ENCODE measurements at places on chromosomes 12 and 14.

GRCh38 chr12:21819236-21819635 lies 44.7 kb upstream of the KCNJ8 start:
- DNase-seq, result peak; percentile 13

DNA sequence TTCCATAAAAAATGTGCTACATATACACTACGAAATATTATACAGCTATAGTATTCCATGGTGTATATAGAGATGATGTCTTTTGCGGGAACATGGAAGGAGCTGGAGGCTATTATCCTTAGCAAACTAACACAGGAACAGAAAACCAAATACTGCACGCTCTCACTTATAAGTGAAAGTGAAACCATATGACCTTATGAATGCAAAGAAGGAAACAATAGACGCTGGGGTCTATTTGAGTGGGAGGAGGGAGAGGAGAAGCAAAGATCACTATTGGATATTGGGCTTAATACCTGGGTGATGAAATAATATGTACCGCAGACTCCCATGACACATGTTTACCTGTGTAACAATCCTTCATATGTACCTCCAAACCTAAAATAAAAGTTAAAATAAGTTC lies 142.8 kb downstream of the LRFN5 start:
- DNase-seq, result no peak

DNA sequence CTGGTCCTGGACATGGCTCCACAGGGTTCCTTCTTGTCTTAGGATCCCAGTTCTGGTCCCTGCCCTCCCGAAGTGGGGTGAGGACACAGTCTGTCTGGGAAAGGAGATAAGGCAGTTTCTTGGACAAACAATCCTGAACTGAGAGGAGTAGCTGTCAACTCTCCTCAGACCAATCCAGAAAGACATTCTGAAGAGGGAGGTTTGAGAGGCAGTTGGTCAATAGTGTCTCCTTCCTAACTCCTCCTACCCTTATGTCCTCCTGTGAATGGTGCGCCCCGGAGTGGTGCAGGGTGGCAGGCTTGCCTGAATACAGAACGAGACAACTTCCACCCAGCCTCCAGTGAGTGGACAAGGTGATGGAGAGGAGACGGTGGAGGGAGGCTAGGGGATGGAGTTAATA lies 15.4 kb upstream of the ASIC1 start:
- DNase-seq, result no peak

DNA sequence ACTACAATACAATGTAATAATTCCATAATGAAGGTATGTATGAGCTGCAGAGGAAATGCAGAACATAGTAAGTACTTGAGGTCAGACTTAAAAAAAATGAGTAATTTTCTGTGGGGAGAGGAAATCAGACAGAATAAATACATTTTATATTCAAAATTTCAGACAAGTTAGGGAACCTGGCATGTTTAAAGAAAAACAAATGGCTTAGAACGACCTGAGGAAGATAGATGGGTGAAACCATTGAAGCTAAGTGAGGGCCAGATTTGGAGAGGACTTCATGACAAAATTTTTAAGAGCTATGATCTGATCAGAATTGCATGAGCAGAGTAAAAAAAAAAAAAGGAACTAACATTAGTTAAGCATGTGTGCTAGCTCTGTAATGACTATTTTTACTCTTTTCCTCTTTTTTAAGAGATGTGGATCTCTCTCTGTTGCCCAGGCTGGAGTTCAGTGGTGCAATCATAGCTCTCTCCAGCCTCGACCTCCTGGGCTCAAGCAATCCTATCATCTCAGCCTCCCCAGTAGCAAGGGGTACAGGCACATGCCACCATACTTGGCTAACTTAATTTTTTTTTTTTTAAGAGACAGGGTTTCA lies 157.6 kb upstream of the PDE3A start:
- DNase-seq, result no peak

- peak; percentile 92 for DNase-seq
Observed at GRCh38 chr12:4030929-4031702, 157.9 kb upstream of the PARP11 start.

- no peak for DNase-seq
Observed at GRCh38 chr12:23535441-23535840, 414.0 kb downstream of the SOX5 start.

DNA sequence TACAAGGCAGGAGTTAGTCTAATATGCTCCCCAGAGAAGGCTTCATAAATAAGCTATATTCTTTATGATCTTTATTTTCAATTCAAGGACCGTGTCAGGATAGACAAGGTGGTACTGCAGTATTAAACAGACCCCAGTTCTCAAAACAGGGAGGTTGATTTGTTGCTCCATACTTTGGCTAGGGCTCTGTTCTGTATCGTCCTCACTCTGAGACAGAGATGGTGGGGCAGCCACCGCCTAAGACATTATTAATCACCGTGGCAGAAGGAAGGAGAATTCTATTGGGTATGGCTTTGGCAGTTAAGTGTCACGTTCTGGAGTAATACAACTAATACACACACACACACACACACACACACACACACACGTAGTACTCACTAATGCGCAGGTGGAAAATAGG lies 117.0 kb upstream of the SLCO1C1 start:
- no peak for DNase-seq

- no peak for DNase-seq
Observed at GRCh38 chr14:101090976-101091375, 187.5 kb upstream of the RTL1 start.

GRCh38 chr12:25960143-25960542 lies 1.7 kb downstream of the RASSF8 start:
- no peak for DNase-seq

DNA sequence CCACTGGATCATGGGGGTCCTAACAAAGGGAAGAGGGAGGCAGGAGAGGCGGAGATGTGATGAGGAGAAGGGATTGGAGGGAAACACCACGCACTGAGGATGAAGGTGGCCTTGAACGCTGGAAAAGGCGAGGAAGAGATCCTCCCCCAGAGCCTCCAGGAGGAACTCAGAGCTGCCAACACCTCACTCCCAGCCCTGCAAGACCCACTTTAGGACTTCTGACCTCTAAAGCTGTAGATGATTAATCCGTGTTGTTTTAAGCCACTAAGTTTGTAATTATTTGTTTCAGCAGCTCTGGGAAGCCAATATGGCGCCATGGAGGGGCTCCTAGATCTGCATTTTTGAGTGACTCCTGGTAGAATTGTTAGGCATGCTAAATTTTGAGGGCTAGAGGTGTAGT lies 74.6 kb upstream of the CEP83 start:
- no peak for DNase-seq

GRCh38 chr14:56172571-56172971 lies 54.4 kb downstream of the PELI2 start:
- no peak for DNase-seq

GRCh38 chr12:53222170-53222721 lies 9.8 kb downstream of the RARG start:
- DNase-seq, result no peak

GRCh38 chr12:130480887-130481286 lies 143.2 kb downstream of the PIWIL1 start:
- DNase-seq, result no peak

GRCh38 chr14:32524609-32525375 lies 195.7 kb downstream of the AKAP6 start:
- no peak for DNase-seq

- DNase-seq, result no peak
Observed at GRCh38 chr12:103548622-103549601, 38.2 kb upstream of the STAB2 start.

DNA sequence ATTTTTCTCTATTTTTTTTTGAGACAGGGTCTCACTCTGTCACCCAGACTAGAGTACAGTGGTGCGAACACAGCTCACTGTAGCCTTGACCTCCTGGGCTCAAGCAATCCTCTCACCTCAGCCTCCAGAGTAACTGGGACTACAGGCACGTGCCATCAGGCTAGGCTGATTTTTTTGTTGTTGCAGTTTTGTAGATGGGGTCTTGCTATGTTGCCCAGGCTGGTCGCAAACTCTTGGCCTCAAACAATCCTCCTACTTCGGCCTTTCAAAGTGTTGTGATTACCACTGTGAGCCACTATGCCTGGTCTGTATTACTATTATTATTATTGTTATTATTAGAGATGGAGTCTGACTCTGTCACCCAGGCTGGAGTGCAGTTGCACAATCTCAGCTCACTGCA lies 23.3 kb downstream of the GIT2 start:
- DNase-seq, result no peak

- no peak for DNase-seq
Observed at GRCh38 chr12:89756585-89757398, 48.2 kb upstream of the ATP2B1 start.

GRCh38 chr14:74429991-74430390 lies 4.0 kb upstream of the SYNDIG1L start:
- DNase-seq, result no peak

DNA sequence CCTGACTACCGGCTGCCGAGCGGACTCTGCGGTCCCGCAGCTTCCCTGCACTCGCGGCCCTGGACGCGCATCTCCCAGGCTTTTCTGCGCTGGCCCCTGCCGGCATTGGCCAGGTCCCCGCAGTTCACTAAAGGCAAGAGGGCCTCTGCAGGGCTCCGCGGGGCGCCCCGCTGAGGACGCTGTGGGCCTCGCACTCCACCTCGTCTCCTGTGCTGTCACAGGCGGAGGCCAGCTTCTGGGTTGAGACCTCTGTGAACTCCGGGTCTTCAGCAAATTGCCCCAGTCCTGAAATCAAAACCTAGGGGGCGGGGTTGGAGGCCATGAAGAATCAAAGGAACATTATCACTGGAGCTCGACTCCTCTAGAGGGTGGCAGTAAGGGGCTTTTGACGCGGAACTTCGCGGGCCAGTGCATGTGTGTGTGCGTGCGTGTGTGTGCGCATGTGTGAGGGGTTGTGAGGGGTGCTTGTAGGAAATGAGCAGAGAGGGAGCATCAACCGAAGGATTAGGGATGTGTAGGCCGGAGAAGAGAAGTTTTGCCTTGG lies 68.5 kb upstream of the CAPRIN2 start:
- no peak for DNase-seq

DNA sequence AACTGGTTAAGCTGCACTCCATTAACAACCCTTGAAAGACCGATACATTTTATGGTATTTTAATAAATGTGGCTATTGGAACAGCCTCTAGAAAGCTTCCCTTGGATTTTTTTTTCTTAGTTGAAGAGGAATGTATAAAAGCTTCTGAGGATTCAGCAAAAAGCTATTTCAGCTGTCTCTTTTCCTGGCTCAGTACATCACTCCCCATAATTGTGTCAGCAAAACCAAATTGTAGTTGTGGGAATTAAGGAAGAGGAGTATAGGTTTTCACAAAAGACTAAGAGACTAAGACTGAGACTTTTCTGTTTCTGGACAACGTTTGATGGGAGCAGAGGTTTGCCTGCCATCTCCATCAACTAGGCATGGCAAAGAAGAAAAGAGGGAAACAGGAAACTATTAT lies 106.5 kb downstream of the C12orf50 start:
- DNase-seq, result no peak

DNA sequence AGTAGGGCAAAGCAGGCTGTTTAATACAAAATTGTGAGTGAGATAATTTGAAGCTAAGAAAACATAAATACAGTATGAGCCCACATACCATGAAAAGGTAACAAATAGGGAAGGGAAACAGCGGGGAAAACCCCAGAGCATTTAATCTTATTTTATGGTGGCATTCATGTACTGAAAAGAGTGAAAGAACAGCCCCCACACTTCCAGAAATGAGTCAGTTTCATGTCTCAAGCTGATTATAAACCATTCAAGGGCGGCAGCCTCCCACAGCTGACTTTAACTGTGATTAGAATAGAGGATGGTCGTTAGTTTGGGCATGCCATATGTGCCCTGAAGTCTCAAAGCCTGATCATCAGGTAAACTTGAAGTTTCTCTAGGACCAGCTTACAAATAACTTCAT lies 64.5 kb downstream of the FOXG1 start:
- DNase-seq, result no peak

- DNase-seq, result no peak
Observed at GRCh38 chr14:37411079-37411735, 183.8 kb downstream of the FOXA1 start.

- DNase-seq, result no peak
Observed at GRCh38 chr12:116284396-116284795, 6.9 kb upstream of the MED13L start.

DNA sequence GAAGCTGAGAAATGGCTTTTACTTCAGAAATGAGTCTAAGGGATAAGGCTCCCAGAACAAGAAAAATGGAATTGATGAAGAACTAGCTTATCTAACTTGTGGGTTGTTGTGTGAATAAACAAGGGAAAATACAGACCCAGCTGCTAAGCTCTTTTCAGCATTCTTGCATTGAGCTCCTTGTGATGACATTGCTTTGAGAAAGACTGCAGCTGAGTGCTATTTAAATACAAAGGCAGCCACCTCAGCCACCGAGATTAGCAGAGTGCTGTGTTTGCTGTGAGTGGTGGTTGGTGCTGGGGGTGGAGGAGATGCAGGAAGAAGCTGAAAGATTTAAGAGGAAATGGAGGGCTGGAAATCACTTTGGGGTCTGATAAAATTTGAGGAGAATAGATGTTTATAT lies 396.0 kb upstream of the PRICKLE1 start:
- DNase-seq, result no peak

DNA sequence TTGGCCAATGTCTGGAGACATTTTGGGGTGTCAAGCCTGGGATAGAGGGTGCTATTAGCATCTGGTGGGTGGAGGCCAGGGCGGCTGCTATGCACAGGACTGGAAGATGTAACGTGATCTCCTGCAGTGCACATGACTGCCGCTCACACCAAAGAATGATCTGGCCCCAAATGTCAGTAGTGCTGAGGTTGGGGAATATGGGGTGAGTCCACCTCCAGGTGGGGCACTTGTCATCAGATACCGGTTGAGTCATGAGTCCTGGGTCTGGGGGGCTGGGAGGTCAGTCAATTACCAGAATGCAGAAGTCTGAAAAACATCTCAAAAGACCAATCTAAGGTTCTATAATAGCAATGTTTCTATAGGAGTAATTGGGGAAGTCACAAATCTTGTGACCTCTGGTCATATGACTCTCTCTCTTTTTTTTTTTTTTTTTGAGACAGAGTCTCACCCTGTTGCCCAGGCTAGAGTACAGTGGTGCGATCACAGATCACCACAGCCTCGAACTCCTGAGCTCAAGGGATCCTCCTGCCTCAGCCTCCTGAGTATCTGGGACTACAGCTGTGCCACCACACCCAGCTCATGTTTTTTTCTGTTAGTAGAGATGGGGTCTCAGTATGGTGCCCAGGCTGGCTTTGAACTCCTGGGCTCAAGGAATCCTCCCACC lies 6.0 kb upstream of the SDSL start:
- DNase-seq, result no peak

DNA sequence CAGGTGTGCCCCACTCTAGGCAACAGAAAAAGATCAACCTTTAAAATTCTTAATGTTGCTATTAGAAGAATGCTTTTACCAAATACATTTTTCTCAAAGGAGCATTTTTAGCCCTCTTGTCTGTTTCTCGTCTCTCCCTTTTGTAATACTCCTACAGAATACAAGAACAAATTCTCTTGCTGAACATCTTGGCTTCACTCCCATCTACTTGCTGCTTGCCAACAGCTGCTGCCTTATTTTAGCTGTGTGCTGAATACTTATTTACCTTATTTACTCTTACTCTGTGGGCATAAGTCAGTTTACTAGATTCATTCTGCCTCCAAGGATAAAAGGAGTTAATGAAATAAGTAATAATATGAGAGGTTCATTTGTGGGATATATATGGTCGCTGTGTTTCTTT lies 70.8 kb downstream of the POLR3B start:
- DNase-seq, result no peak

- no peak for DNase-seq
Observed at GRCh38 chr12:95198914-95199313, 18.4 kb downstream of the FGD6 start.

GRCh38 chr12:43318021-43318420 lies 234.0 kb downstream of the ADAMTS20 start:
- DNase-seq, result no peak

- no peak for DNase-seq
Observed at GRCh38 chr14:104717137-104717536, 6.9 kb upstream of the ADSS1 start.
